ENCODE measurements at places on chromosomes 2 and 18.

GRCh38 chr2:105488285-105488684, 89.4 kb upstream of the FHL2 start:
- no peak for DNase-seq

DNA sequence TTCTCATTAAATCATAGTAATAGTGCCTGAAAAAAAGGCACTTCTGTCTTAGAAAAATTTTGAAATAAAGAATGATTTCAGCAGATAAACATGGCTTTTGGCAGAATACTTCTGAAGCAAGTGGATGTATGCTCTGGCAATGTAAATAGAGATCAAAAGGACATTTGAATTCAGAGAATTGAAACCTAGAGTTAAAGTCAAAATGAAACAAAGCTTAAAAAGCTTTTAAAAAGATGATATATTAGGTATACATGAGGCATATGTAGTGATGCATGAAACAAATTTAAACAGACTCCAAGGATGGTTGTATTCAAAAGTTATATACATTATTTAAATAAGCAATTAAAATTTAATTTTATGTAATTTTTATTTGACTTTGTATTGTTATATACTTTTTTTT, 1344.5 kb upstream of the TMEFF2 start:
- no peak for DNase-seq

GRCh38 chr2:113720167-113720566, 36.3 kb downstream of the SLC35F5 start:
- peak; percentile 11 for DNase-seq

GRCh38 chr18:13500869-13501542, 225.4 kb downstream of the FAM210A start:
- peak; percentile 1 for DNase-seq

- no peak for DNase-seq
Observed at GRCh38 chr18:8787794-8788193, 82.4 kb downstream of the MTCL1 start.
